T follicular helper cell (primary cell): ENCODE measurements at places on chromosomes 1 and 21.
A peak's percentile ranks its signal among the peaks of the same experiment; 100 is the strongest.

GRCh38 chr1:40314721-40315238 is 2.3 kb downstream of the COL9A2 start:
- no peak for DNase-seq

DNA sequence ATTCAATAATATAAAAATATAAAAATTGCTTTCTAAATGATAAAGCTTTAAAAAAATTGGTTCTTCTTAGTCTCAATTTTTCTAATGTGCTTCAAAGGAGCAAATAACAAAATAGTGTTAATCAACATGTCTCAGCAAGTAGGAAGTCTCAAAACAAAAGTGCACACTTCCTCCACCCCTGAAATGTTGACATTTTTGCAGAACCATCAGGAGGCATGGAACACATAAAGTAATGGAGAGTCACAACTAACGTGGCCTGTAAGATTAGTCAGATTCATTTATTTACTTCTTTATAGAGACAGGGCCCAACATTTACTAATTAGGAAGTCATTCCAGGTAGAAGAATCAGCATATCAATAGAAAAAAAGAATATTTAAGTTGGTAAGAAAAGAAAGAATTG is 34.9 kb upstream of the FMO2 start:
- no peak for DNase-seq

GRCh38 chr1:229557200-229557850 is 1.2 kb downstream of the ABCB10 start:
- no peak for DNase-seq

GRCh38 chr1:33060579-33061083 is 20.3 kb upstream of the AZIN2 start:
- DNase-seq = no peak

DNA sequence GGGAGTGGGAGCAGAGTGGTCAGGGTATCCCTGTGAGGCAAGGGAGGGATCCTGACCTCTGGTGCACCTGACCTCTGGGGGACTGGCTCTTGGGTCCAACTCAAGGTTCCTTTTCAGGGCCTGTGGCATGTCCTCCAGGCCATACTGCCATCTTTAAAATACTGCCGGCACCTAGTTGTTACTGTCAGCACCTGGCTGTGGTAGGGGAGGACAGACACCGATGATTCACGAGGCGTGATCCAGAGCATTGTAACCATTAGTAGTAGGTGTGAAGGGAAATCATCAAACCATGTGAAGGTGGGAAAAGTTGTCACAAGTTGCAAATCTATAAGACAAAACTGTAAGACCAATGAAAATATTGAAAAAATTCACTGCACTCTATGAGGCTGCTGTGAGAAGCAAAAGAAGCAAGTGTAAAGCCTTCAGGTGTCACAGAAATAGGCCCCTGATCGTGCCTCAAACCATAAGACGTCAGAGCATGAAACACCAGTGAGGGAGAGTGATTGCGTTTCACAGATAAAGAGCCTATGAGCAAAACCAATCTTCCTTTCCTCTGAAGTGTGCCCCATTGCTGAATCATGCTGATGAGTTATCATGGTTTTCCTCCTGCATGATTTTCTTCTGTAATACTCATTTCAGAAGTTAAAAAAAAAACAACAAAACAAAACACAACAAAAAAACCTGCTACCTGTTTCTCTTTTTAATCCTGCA is 55.3 kb downstream of the CDC7 start:
- DNase-seq = peak; percentile 43

- DNase-seq = no peak
These were observed 24.4 kb upstream of the CLDN14 start for GRCh38 chr21:36504067-36505058.

DNA sequence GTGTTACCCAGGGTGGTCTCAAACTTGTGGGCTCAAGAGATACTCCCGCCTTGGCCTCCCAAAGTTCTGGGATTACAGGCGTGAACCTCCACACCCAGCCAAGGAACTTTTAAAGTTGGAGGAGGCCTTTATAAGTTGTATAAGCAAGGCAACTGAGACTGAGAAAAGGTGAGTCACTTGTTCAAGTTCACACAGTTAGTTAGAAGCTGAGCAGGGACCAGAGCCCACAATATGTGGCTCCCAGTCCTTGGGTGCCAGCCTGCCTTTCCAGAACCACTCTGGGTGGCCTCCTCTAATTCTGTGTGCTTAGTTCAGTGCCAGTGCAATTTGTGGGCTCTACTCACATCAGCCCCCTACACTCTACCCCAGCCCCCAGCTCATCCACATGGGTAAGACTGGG is 3.7 kb downstream of the RAB25 start:
- DNase-seq = no peak

- no peak for DNase-seq
These were observed 48.2 kb downstream of the SYT2 start for GRCh38 chr1:202662081-202662480.

GRCh38 chr21:26123012-26123411 is 47.6 kb downstream of the APP start:
- DNase-seq = no peak

DNA sequence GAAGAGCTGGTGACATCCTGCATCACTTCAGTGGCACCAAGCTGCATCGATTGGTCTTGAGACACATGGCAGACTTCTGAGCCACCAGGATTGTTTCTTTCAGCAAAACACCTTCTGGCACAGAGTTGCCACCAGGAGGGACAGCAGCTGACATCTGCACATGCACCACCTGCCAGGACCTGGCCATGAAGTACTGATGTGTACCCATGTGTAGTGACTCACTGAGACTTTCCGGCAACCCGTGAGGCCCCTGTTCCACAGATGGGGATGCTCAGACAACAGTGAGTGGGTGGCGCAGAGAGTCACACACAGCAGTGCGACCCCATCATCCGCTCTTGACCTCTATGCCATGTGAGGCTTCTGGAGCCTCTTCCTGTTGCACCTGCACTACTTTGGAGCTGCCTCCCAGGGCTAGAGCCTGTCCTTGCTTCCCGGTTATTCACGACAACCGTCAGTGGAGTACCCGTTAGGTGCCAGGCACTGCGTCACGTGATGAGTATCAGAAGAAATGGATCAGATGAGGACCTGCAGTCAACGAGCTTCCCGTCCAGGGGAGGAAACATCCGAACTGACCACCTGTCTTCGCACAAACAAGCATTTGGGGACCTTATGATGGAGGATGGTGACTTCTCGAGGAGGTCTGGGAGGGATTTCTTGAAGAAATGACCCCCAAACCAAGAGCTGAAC is 80.5 kb upstream of the VAMP3 start:
- DNase-seq = no peak

DNA sequence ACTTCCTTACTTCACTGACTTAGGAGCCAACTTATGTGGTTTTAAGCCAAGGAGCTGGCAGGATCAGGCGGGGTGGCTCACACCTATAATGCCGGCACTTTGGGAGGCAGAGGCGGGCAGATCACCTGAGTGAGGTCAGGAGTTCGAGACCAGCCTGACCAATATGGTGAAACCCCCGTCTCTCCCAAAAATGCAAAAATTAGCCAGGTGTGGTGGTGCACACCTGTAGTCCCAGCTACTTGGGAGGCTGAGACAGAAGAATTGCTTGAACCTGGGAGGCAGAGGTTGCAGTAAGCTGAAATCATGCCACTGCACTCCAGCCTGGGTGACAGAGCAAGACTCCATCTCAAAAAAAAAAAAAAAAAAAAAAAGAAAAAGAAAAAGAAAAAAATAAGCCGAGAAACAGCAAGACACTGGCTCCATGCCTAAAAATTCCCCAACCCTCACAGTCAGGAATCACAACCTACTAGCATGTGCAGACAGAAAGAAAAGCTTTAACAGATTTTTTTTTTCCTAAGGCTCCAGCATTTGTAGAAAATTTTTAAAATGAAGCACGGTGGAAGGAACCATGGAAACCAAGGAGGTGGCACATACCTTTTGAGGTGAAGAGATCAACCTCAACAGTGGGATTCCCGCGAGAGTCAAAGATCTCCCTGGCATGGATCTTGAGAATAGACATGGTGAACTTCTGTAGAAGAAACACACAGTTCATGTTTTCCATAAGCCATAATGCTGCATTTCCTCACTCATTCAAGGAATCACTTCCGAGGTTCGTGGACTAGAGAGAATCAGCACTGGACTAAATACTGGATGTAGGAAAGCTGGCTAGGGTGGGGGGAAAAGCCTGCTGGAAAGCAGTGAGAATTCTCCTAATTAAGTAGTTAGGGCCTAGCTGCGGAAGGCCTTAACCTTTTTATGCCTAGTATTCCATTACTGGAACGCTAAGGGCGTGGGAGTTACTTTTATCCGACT is 4.0 kb downstream of the ENO1 start:
- no peak for DNase-seq

GRCh38 chr21:46055863-46056281 is 42.0 kb upstream of the COL6A2 start:
- DNase-seq = no peak

DNA sequence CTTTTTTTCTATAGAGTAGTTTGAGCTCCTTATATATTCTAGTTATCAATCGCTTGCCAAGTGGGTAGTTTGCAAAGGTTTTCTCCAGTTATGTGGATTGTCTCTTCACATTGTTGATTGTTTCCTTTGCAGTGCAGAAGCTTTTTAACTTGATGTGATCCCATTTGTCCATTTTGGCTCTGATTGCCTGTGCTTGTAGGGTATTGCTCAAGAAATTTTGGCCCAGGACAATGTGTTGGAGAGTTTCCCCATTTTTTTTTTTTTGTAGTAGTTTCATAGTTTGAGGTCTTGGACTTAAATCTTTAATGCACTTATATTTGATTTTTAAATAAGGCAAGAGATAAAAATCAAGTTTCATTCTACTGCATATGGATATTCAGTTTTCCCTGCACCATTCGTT is 774.8 kb upstream of the ADAMTS5 start:
- DNase-seq = no peak

DNA sequence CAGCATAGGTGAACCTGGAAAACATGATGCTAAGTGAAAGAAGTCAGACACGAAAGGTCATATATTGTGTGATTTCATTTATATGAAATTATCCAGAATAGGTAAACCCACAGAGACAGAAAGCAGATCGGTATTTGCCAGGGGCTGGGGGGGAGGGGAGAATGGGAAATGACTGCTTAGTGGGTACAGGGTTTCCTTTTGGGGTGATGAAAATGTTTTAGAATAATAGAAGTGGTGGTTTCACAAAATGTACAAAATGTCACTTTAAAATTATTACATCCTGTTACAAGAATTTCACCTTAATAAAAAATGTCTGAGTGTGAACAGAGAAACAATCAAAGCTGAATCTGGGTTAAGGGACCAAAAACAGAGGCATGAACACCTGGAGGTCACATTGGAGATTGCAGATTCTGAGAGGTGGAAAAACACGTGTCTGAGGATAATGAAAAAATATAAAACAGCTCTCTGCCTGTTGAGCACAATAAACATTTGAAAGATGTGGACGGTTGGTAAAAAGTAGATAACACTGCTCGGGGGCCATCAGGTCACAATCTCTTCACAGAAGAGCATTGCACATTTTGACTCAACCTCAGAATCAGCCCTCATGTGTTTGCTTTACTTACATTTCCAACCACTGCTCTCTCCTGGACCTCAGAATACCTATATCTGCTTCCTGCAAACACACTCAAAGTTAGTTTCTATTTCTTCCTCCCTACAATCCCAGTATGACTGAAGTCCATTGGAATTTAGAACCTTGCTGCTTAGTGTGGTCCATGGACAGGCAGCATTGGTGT is 3.2 kb downstream of the SLAMF6 start:
- no peak for DNase-seq

GRCh38 chr1:46594063-46594462 is 10.0 kb downstream of the MKNK1 start:
- no peak for DNase-seq

DNA sequence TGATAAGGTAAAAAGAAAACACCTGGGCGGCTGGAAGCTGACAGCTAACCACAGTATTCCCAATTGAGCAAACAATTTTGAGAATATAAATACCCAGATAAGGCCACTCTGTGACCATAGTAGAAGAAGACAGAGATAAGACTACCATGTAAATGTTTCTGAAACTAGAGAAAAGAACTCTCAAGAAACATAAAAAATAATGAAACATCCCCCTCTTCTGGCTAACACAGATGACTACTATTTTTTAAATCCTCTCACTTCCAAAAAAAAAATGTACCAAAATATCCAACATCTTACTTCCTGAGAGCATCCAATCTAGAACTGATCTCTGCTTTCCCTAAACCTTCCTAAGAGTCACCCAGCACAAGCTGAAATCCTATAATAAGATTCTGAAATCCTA is 125.9 kb downstream of the HFM1 start:
- DNase-seq = no peak

- no peak for DNase-seq
These were observed 336.0 kb downstream of the NUF2 start for GRCh38 chr1:163657719-163658118.

- DNase-seq = no peak
These were observed 83.3 kb upstream of the PGBD5 start for GRCh38 chr1:230509281-230509977.

DNA sequence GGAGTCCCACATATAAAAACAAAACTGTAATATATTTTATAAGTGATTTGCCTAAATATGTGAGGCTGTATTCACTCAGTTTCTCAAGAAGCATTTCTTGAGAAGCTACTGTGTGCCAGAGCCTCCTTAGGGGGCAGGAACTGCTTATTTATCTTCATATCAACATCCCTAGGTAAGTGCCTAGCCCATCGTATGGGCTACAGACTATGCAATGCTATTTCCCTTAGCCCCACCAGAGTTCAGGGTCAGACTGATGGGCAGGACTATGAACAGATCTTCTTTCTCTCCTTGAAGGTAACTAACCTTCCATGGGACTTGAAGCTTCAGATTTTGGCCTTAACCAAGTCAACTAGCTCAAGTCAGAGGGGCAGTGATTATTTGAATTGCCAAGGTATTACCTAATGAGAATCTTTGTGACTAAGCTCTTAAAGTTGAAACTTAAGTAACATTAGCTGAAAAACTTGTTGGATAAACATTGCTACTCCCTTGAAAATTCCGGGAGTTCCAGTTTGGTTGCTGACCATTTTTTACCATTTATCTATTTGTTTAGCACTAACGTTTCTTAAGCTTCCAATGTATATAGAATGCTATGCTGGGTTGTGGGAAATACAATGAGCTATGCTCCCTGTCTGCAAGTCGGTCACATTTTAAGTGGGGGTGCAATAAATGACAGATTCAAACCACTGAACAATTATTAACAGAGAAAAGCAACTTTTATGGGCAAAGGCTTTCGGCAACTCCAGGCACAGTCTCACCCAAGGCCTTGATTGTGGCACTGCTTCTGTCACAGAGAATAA is 85.2 kb downstream of the GPR88 start:
- DNase-seq = no peak

GRCh38 chr1:38741341-38741740 is 118.2 kb downstream of the RRAGC start:
- DNase-seq = no peak

DNA sequence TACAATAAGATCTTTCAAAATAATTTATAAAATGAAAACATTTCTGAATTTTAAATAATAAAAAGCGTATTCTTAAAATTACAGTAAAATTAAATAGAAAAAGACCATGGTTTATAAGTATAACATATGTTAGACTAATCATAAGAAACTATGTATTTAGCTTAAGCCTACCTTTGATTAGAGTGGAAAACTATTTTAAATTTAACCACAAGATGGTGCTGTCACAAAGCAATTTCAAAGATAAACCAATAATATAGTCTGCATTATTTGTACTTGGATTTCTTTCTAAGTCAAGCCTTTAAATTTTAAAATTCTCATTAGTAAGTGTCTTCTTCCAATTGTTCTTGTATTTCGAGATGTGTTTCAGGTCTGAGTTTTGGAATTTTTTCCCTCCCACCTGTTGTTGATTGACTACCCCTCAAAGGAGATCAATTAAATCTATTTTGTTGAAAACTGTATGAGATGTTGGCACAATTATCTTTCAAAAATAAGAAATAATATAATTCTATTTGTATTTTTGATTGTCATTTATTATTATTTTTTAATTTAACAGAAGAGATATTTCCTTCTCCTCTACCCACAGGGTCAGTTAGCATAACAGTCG is 459.8 kb downstream of the KCNT2 start:
- DNase-seq = no peak

- no peak for DNase-seq
These were observed 266.2 kb upstream of the PLXNA2 start for GRCh38 chr1:208510192-208510952.
